Pancreas (tissue), 10 donors: ENCODE measurements at places on chromosomes 1 and 21.

DNA sequence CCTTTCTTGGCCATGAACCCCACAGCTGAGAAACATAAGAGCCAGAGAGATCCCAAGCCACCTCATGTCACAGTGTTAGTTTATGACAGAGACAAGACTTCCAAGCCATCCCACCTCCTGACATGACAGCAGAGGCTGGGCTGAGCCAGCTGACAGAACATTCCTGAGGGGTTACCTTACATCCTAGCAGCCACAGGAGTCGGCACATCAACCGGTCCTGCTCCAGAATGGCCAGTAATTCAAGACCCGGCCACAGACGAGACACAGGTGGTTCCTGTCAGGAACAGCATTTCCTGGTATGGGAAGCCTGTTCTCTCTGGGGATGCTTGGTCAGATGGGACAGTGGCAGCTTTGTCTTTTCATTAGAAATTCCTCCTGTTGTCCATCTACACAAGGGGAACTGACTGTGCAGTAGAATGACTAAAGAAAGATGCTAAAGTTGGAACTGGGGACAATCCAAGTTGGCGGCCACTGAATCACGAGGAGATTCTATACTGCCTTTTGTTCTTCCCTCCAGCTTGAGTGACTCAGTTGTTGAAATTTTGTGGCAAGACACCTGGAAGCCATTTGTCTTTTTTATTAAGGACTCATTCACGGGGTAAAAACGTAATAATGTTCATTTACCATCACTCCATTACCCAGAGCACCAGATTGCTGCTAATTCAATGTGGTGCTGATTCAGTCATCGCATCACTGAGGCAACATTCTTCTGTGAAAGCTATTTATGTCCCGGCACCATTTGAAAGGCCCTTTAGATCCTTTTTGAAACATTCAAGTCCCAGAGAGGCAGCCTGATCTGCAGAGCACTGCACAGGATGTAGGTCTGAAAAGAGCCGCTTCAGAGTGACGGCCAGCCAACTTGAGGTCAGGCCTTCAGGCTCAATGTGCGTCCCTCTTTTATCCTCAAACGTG, 37.2 kb upstream of the NPL start:
- DNase-seq = no peak

- DNase-seq = no peak
Observed at GRCh38 chr1:91897016-91897415, 11.1 kb upstream of the TGFBR3 start.

DNA sequence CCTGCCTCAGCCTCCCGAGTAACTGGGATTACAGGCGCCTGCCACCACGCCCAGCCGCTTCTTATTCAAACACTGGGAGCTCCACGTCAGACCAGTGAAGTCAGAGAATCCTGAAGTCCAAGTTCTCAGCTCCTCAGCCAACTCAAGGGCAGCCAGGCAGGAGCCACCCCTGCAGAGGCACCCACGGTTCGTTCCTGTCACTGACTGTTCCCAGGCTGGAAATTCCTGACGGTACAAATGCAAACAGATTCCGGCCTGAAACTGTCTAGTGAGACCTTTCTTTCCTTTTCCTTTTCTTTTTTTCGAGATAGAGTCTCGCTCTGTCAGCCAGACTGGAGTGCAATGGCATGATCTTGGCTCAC, 11.7 kb downstream of the SLC35E2B start:
- no peak for DNase-seq

GRCh38 chr21:41636636-41637630, 129.0 kb upstream of the TMPRSS2 start:
- no peak for DNase-seq

- DNase-seq = no peak
Observed at GRCh38 chr21:41369105-41369919, 7.5 kb downstream of the MX2 start.

GRCh38 chr1:194167956-194168640, 981.7 kb upstream of the B3GALT2 start:
- DNase-seq = no peak
